ENCODE measurements at places on chromosomes 12 and 14.

DNA sequence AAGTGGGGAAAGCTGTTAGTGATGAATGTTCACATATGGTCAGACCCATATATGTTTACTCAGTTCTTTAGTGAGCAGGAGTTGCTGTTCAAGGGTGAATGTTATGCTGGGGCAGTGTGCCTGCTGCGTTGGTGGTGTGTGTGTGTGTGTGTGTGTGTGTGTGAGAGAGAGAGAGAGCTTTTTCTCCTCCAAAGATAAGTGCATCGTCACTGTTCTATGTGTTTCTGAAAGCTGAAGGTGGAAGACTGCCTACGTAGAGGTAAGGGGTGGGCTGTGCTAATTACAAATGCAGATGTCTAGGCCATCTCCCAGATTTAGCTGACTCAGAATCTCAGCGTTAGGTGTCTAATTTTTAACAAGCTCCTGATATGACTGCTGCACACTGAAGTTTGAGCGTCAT is 10.5 kb downstream of the GABARAPL1 start:
- DNase-seq: no peak

DNA sequence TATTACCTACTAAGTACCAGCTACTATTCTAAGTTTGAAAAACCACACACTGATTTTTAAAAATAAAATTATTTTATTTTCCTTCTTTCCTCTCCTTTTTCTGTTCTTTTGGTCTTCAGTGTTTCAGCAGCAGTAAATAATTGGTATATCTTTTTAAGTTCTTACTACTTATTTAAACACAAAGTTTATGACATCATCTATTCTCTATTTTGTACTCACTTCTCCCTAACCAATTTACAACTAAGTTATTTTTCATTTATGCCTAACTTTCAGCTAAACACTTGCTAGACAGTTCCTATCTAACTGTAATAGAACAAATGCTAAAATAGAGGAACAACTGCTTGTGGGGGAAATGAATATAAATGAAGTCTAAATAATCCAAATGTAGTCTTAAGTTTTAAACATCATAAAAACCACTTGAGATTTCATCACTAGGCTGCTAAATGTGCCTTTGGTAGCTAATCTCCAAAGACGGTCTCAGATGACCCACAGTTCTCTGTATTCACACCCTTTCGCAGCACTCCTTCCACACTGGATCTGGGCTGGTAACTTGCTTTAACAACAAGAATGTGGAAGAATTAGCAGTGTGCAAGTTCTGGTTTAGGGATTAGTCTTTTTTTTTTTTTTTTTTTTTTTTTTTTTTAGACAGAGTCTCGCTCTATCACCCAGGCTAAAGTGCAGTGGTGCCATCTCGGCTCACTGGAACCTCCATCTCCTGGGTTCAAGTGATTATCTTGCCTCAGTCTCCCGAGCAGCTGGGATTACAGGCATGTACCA is 41.0 kb downstream of the TFCP2 start:
- no peak for DNase-seq

GRCh38 chr14:33528655-33529054 is 422.2 kb downstream of the EGLN3 start:
- DNase-seq: no peak

GRCh38 chr12:108653082-108653516 is 19.4 kb upstream of the SELPLG start:
- no peak for DNase-seq

DNA sequence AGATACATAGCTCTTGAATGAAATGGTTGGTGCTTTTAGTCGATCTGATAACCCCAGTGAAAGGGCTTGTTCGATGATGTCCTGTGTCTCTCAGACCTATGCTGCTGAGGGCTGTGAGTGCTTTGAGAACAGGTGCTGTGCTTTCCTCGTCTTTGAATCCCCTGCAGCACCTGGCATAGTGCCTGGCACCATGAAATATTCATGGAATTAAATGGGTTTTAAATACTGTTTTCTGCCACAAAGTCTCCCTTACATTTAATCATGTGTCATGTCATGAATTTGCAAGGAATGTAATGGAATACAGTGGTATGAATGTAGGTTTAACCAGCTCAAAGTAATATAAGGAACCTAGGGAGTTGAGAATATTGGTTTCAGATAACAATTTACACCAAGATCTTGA is 220.5 kb upstream of the PRICKLE1 start:
- DNase-seq: no peak

DNA sequence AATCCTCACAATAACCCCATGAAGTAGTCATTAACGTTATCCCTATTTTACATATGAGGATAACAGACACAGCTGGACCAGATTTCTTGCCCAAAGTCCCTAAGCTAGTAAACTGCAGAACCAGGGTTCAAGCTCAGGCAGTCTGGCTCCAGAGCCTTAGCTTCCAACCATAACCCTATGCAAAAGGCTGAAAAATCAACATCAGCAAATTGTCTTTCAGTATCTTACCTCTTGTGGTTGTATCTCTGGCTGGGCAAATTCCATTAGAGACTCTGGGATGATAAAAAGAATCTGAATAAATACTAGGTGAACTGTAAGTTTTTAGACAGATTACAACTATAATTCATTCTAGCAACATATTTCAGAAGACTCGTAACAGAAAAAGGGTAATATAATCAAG is 24.7 kb downstream of the CAPRIN2 start:
- no peak for DNase-seq

DNA sequence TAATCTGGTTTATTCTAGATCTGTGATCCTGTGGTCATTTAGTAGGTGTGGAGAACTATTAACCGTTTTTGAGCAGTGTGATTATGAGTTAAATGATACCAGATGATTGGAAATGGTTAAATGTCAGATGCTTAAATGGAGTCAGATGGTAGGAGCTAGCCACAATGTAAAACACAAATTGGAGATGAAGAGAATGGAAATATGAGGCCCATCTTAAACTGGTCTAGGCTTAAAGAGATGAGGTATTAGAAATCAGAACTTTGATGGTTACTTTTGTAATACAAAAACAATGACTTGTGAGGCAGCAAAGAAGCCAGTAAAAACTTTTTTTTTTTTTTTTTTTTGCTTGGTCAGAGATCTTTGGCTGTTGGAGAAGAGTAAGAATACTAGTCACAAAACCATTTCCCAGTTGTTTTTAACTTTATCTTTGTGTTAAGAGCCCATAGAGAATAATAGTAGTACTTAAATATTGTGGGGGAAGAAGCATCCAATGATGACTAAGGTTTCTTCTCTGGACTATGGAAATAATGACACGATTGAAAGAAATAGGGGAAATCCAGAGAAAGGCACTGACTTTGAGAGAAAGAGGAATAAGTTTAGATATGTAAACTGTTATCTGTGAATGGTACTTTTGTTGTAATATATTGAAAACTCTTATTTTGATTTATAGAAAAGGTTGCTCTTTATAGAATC is 95.9 kb downstream of the WNK1 start:
- DNase-seq: peak; percentile 2

GRCh38 chr14:22474730-22475351 is 114.2 kb downstream of the DAD1 start:
- no peak for DNase-seq

DNA sequence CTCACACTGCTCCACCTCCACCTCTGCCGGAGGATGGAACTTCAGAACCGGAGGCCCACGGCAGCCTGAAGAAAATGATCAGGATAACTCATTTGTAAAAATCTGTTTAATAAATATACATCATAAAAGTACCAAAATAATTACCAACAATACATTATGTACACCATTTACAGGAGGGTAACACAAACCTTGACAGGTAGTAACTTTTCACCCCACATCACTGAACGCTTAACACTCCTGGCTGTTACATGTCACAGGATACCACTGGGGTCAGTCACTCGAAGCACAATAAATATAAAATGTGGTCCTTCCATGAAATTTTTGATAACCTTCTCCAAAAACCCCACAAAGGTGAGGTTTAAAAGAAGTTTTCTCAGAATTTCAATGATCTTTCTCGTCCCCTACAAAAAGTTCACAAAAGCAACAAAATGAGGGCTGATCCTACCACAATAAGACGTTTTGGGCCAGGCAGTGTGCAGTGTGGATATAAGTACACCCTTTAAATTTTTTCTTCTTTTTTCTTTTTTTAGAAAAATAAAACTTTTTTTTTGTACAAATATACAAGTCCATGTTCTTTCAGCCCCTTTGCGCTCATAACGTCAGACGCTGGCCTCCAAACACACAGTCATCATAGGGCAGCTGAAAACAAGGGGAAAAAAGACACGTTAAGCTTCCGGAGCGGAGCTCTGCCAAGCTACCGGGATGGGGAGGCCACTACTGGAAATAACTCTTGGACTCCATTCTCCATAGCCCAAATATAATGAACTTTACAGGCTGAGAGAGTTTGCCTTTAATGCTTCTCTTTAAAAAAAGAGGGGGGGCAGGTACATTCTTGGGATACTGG is 2.9 kb downstream of the NFKBIA start:
- no peak for DNase-seq

GRCh38 chr14:39580696-39581095 is 148.5 kb upstream of the FBXO33 start:
- DNase-seq: no peak

DNA sequence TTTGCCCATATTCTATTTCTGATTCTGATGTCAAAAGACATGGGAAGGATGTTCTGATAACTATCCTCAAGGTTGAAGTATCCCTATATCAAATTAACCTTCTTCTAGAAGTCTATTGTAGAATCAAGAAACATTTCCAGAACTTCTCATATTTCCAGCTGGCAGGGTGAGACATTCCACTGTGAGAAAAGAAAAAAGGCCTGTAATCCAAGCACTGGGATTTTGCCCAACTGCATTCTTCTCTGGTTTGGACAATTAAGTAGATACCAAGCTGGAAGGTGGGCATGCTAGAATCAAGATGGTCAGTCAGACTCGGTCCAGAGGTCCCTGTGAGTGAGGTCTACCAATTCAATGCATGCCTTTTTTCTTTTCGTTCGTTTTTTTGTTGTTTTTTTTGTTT is 60.9 kb downstream of the MAP3K9 start:
- no peak for DNase-seq

DNA sequence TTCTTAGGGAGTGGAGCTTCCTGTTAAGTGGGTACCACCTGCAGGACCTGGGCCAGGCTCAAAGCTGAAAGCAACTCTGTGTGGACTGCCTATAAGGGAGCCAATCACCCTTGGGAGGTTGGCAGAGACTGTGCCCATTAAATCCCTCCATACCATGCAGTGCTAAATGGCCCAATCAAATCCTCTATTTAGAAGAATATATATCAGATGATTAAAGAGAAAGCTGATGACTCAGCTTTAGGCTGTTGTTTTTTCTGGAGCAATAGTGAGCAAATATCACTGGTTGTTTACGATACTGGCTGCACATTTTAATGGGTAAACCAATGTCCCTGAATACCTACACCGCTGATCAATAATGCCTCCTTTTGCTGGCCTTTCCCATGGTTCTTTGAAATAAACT is 101.3 kb downstream of the TMX1 start:
- DNase-seq: no peak

- no peak for DNase-seq
These were observed 26.8 kb downstream of the CPSF6 start for GRCh38 chr12:69266036-69266635.

- DNase-seq: peak; percentile 38
These were observed 1.1 kb downstream of the KMT2D start for GRCh38 chr12:49059299-49060171.

DNA sequence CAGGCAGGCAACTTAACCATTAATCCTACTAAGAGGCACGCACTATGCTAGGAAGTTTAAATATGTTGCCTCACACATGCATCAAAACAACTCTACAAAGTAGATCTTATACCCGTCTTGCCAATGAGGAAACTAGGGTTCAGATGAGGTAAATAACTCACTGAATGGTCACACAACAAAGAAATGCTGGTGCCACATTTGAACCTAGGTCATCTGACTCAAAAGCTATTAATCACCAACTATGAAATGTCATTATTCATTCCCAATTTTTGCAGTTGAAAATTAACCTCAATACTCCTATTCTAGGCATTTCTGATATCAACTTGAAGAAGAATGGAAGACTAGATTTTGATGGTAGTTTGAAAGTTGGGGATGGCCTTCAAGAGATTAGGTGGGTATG is 2.8 kb upstream of the PYROXD1 start:
- no peak for DNase-seq

- DNase-seq: peak; percentile 98
These were observed at the start of gene GOLGA5 for GRCh38 chr14:92793709-92794546. Gene GOLGA5 (plus strand): TSS chr14:92794305. CDS start chr14:92797438, 3,133 bp downstream.

GRCh38 chr12:79514730-79515529 is 175.8 kb downstream of the PAWR start:
- no peak for DNase-seq

GRCh38 chr12:26701604-26702215 is 131.3 kb downstream of the ITPR2 start:
- no peak for DNase-seq
